ENCODE measurements at places on chromosomes 2 and 18. TPM values are rescaled to one million over a fixed set of nuclear protein-coding genes. Genes with fewer than 3 reads are reported as not detected.

The SPEG gene
- total RNA-seq, result 25.3 TPM

- DNase-seq, result no peak
These were observed 399.0 kb upstream of the ID2 start for GRCh38 chr2:8282858-8283252.

The CERS6 gene
- total RNA-seq, result 14.0 TPM

DNA sequence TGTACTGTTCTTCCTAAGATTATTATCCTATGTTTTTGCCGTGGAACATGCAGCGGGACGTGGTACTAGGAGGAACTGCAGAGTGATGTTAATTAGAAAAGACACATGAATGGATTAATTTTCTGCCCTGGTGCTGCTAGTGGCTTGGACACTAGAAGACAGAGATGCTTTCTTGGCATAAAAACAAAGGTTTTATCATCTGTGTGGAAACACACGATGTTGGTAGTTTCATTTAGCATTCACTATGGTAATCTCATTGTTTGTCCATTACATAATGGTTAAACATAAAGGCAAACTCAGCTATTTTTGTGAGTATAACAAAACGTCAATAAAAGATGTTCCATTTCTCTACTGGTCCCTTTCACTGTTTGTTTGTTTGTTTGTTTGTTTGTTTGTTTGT is 22.8 kb downstream of the COL6A3 start:
- DNase-seq, result no peak

The CYB5A gene
- 130 TPM for total RNA-seq

GRCh38 chr2:39667104-39667885 is 1.6 kb downstream of the TMEM178A start:
- no peak for DNase-seq

- no peak for DNase-seq
These were observed 58.7 kb upstream of the CELF4 start for GRCh38 chr18:37624318-37624717.

DNA sequence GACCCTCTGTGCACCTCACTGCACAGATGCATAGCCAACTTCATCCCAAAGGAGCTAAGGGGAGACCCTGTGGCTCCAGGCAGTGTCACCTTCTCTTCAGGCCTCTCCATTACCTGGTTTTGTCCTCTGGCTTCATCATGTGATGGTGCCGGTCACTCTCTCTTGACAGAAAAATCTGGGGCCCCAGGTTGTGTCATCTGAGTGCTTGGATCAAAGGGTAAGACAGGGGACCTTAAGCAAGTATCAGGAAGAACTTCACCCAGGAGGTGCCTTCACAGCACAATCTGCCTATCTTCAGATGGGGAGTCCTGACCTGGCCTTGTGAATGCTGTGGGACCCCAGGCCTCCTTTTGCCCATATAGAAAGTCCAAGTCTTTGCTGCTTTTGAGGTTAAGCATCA is 104.4 kb downstream of the POLR1A start:
- DNase-seq, result no peak

GRCh38 chr2:42025151-42025582 is 22.7 kb upstream of the PKDCC start:
- peak; percentile 55 for DNase-seq

- DNase-seq, result no peak
These were observed 181.2 kb downstream of the UBE2E3 start for GRCh38 chr2:181161615-181162014.

The RGPD5 gene
- 18.6 TPM for total RNA-seq

The COX5B gene
- 347 TPM for total RNA-seq

DNA sequence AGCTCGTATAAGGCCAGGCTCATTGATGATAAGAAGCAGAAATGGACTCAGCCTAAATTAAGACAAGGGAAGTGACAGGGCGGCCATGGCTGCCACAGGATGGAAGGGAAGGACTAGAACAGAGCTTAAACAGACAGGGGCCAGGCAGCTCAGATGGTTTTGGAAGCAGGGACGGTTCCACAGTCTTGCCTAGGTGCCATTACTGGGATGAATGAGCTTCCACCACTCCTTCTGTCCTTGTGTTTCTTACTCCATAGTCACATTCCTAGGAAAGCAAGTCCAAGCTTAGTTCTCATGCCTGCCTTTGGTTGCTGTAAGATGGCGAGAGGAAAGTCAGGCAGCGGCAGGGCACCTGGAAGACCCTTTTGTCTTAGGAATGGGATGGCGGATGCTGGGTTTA is 11.9 kb downstream of the GNLY start:
- peak; percentile 4 for DNase-seq

DNA sequence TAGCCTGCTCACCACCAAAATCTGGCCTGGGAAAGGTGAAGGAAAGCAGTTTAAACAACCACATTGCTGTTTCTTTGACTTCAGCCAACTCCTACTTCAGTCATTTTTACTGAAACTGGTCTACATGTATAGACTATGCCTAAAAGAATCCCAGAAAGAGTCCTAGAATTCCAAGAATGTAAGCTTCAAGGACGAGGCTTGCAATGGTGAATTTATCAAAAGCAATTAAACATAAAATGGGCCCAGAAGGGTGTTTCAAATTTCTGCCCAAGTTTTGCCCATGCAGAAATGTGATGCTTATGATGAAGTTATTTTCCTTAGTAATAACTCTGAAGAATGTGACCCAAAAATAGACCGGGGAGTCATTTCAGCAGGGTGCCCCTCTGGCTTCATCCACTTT is 16.6 kb downstream of the EN1 start:
- no peak for DNase-seq

The MARS2 gene
- total RNA-seq, result 28.1 TPM

- no peak for DNase-seq
These were observed 39.0 kb downstream of the EEF1B2 start for GRCh38 chr2:206198677-206199076.

The ANKRD53 gene
- total RNA-seq, result not detected

- no peak for DNase-seq
These were observed 301.4 kb upstream of the TNP1 start for GRCh38 chr2:217160978-217161973.

GRCh38 chr2:109284826-109285225 is 155.8 kb downstream of the SH3RF3 start:
- no peak for DNase-seq

- no peak for DNase-seq
These were observed 114.6 kb downstream of the MYO5B start for GRCh38 chr18:50080316-50080715.

The CROCC2 gene
- not detected for total RNA-seq

- DNase-seq, result no peak
These were observed 92.9 kb downstream of the TWIST2 start for GRCh38 chr2:238940806-238941205.

DNA sequence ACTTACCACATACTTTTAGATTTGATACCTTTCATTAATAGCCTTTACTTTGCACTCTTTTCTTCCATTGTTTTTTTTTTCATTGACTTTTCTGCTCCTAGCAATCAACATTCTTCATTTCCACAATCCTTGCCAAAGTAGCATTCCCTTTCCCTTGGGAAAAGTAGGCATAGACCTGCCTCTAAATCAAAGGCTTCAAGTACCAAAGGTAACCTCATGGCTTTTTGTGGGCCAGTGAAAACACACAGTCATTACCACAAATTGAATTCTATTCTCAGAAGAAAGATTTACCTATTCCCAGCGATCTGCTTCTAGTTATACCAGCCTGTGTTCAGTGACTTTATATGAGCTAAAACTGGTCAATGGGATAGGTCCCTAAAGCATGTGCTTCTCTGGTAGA is 109.2 kb downstream of the SOCS6 start:
- DNase-seq, result no peak

The GBX2 gene
- 24.4 TPM for total RNA-seq

DNA sequence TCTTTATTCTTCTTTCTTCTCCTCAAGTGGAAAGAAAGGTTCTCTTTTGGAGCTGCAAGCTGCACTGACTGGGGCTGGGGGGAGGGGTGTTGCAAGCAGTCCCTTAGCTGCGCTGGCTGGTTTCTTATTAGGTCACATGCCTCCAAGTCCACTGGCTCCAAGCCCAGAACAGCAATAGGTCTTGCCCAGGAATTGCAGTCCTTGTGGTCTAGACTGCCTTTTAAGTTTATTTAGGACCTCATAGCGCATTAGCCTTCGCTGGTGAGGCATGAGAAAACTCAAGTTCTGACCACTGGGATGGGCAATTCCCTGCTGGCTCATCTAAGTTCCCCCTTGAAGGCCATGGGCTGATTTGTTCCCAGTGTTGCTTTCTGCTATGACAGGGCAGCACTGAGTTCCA is 138.6 kb upstream of the SCN7A start:
- no peak for DNase-seq

DNA sequence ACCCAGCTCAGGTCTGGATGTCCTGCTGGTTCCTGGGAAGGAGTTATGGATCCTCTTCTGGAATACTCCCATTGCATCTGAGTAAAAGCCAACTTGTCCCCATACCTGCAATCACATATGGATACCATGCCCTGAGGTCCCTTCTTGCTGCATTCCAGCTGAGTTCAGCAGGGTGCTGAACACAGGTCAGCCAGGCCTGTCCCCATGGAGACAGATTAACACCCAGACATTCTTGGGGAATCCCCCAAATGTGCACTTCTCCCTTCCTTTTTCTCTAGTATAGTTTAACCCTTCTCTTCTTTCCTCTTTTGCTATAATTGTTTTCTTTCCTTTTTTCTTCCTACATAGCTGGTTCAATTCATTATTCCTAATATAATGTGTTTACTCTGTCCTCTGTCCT is 799.6 kb upstream of the HS6ST1 start:
- no peak for DNase-seq

The FNDC4 gene
- 7.4 TPM for total RNA-seq

The CHRND gene
- total RNA-seq, result not detected

DNA sequence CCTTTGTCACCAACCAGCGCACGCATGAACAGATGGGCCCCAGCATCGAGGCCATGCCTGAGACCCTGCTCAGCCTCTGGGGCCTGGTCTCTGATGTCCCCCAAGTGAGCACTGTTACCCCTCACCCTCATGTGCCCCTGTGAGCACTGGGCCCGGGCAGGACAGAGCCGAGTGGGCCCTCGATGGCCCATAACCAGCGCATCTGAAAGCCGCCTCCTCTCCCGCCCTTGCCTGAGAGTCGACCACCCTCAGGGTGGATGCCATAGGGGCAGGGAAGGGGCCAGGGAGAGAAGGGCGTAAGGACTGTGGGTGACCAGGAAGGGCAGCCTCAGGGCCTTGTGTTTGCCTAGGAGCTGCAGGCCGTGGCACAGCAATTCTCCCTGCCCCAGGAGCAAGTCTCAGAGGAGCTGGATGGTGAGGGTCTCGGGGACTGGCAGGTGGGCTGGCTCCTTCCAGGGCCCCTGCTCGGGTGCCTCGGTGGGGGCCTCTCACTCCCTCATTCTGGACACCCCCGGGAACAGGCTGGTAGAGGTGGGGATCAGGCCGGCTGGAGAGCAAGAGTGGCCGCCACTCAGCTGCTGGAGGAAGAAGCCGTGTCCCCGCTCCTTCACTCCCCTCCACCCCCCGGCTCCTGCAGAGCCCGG is 2.1 kb downstream of the PROM2 start:
- peak; percentile 47 for DNase-seq

The DES gene
- 18.8 TPM for total RNA-seq

The ZSWIM2 gene
- not detected for total RNA-seq

DNA sequence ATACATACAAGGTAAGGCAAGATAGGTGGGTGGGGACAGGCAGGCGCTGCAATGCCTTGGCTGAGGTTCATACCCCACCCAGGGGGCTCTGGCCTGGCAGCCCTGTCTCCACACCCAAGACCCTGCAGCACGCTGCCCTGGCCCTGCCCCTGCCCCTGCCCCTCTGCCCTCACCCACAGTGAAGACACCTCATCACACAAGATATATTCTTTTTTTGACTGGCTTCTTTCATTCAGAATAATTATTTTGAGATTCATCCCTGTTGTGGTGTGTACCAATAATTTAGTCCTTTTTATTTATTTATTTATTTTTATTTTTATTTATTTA is 11.4 kb upstream of the B3GNT7 start:
- no peak for DNase-seq

- DNase-seq, result peak; percentile 71
These were observed 300.9 kb downstream of the PHLPP1 start for GRCh38 chr18:63016270-63016669.

- DNase-seq, result no peak
These were observed 15.8 kb downstream of the NABP1 start for GRCh38 chr2:191693778-191694177.

The MC2R gene
- not detected for total RNA-seq

DNA sequence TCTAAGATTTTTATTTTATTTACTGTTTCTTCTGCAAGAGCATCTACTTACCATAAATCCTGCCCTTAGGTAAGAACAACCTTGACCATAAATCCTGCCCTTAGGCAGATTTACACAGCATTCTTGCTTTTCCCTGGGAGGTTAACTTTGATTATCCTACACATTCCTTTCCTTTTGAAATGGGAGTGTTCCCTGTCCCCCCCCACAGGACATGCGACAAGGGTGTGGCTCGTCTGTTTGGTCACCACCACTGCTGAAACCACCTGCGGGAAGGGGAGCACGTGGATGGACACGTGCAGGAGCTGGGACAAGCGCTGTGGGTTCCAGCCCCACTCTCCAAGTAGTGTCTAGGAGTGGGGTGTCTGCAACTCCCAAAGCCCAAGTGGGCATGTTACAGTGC is 239.3 kb upstream of the SP5 start:
- no peak for DNase-seq

GRCh38 chr18:3114451-3114850 is 101.5 kb upstream of the LPIN2 start:
- DNase-seq, result no peak

DNA sequence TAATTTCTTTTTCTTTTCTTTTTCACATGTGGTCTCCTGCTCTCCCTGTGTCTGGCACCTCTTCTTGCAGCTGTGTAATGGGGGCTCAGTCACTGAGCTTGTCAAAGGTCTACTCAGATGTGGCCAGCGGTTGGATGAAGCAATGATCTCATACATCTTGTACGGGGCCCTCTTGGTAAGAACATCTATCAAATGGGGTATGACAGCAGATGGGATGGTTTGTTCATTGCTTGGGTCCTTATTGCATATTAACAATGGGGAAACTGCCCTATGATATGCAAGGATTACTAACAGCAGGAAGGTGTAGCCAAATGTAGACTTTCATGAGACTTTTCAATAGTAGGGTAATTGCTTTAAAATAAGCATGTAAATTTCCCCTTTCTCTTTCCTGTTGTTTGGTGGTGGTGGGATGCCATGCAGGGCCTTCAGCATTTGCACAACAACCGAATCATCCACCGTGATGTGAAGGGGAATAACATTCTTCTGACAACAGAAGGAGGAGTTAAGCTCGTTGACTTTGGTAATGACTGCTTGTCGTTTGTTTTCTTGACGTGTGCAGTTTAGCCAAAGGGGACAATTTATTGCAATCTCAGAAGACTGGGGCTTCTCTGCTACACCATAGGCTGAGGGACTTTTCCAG is 36.5 kb downstream of the MYO3B start:
- DNase-seq, result peak; percentile 44

GRCh38 chr2:180291060-180291459 is 284.0 kb upstream of the CWC22 start:
- DNase-seq, result no peak

- DNase-seq, result no peak
These were observed 15.2 kb downstream of the LANCL1 start for GRCh38 chr2:210461401-210461800.

- DNase-seq, result no peak
These were observed 579.1 kb downstream of the IRS1 start for GRCh38 chr2:226220511-226220910.
